ENCODE measurements at places on chromosomes 5 and 9.

DNA sequence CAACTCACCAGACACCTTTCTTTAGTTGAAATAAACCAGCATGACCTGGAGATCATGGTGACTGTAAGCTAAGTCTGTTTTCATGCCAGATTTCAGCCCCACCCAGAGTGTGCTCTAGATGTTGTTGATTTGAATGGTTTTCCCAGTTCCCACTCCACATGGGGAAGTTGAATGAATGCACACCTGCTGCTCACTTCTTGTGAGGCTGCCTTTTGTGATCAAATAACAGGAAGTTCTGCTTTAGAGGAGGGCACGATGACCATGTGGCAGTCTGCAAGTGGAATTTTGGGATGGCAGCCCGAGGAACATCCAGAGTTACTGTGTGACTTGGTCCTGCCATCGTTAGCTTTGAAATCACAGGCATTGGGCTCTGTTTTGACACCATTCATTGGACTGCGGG, 18.7 kb downstream of the SLC46A2 start:
- no peak for DNase-seq

GRCh38 chr5:75152860-75153259, 83.8 kb downstream of the ANKRD31 start:
- no peak for DNase-seq

GRCh38 chr9:87097238-87097637, 149.9 kb upstream of the GAS1 start:
- DNase-seq, result no peak

DNA sequence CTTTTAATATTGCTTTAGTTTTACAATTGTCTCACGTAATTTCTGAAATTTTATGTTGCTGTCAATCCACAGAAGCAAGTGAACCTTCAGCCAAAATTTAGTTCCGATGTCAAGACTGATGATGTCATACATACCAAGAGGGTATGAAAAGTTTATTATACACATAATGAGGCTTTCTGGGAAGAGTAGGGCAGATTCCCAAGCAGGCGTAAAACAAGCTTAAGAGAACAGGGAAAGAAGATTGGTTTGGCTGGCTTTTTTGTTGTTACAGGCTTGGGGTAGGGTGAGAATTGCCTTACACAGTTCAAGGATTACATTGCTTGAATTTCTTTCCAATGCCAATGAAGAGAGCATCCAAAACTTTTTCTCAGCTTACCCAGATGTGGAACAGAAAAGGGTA, 1962.9 kb upstream of the CDH6 start:
- no peak for DNase-seq

- no peak for DNase-seq
These were observed 10.5 kb downstream of the POC5 start for GRCh38 chr5:75706775-75707174.

DNA sequence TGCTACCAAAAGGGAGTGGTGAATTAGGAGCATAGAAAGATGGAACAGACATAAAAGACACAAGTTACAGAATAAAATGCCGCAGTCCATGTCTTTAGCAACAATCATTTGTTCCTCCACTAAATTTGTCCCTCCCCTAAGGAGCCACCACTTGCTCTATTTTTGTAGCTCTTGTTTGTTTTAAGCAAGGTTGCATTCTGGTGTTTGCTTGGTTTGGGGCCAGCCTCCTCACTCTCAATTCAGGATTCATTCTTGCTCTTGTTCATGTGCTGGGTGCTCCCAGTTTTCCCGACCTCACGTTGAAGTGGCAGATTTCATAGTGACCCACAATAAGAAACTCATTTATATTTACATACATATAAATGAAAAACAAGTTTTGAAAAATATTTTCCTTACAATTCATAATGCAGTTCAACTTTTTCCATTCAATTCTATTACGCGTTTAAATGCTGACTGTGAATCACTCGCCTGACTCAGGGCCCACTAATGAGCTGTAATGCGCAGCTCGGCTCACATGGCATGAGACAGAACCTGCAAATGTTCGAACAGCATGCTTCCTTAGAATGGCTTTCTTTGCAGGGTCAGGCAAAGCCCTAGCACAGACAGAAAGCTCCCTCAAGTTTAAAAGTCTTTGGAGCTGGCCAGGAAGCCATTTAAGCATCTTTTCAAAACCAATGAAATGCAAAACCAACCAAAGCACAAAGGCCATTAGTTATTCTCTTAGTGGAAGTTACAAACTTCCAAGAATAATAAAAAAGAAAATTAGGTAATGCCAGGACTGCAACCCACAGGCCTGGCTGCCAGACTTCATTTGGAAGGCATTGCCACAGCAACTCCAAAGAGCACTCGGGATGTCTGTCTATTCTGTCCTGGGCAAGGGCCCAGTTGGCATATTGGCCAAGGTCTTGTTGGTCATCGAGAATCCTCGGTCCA, 41.7 kb downstream of the RETREG1 start:
- peak; percentile 50 for DNase-seq

DNA sequence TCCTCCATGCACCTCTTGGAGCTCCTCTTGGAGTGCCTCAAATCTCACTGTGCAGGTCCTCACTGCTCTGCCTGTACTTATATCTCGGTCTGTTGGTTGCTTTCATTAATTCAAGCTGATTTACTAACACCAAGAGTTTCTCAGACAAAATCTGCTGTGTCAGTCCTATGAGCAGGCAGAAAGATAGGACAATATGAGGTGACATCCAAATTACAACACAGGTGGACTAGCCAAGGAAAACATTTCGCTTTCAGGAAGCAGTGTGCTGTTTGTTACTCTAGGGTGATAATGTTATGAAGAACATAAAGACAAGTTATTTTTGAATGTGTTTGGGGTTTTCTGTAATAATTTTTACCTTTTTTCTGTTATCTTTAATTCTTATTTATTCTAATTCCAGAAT, 264.1 kb upstream of the ANKH start:
- DNase-seq, result no peak

DNA sequence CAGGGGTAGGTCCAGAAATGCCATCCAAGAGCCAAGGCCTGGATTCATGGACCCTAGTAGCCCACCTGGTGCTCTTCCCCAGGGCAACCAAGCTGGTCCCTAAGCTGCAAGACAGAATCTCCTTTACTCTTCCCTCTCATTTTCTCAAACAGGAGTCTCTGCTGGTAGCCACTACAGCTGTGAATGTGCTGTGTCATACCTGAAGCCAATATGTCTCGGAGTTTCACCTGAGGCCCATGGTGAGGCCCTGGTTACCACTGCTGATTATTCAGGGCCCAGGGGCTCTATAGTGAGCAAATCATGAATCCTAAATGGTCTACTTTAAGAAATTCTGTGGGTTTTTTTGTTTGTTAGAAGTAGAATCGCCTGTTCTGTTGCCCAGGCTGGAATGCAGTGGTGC, 15.9 kb downstream of the CDK7 start:
- no peak for DNase-seq

DNA sequence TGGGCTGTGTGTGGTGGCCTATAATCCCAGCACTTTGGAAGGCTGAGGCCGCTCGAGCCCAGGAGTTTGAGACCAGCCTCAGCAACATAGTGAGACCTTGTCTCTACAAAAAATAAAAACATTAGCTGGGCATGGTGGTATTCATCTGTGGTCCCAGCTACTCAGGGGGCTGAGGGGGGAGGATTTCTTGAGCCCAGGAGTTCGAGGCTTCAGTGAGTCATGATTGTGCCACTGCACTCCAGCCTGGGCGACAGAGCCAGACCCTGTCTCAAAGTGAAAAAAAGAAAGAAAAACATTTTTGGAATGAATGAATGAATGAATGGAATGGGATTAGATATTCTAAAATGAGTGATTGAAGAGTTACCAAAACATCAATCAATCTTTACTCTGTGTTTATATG, 85.8 kb downstream of the FGF1 start:
- no peak for DNase-seq

DNA sequence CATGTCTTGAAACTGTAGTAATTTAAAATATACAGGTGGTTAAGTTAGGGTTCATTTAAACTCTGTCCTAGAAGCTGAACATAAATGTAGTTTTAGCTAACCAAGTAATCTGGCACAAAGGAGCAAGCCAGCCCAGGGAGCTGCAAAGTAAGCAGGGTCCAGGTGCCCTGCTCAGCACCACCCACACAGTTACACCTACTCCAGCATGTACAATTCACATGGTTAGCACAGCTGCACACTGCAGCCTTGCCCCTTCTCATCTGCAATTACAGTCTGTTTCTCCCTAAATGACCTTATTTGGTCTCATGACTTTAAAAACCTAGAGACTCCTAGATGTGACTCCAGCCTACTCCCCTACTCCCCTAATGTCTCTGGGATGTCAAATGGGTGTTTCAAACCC, 128.4 kb downstream of the EPB41L4A start:
- DNase-seq, result no peak

GRCh38 chr9:133597316-133597957, 11.8 kb downstream of the FAM163B start:
- no peak for DNase-seq

DNA sequence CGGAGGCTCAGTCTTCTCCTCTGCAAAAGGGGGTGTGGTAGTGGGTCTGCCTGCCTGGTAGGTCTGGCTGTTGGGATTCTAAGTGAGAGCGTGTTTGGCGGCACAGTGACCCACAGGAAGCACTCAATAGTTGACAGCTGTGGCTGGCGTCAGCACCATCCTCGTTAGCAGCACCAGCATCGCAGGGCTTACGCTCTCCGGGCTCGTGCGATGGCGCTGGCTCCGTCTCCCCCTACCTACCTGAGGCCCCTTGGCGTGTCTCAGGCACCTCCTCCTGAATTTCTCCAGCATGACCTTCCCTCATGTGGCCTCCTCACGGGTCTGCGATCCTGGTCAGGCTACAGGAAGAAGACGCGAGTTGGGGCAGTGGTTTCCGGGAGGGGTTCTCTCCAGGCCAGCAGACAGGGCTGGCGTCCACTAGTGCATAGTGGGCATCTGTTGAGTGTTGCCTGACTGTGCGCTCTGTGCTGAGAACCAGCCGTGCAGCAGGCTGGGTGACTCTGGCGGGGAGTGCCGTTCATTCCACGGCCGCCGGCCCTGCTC, 66.9 kb downstream of the HMCN2 start:
- DNase-seq, result peak; percentile 46

DNA sequence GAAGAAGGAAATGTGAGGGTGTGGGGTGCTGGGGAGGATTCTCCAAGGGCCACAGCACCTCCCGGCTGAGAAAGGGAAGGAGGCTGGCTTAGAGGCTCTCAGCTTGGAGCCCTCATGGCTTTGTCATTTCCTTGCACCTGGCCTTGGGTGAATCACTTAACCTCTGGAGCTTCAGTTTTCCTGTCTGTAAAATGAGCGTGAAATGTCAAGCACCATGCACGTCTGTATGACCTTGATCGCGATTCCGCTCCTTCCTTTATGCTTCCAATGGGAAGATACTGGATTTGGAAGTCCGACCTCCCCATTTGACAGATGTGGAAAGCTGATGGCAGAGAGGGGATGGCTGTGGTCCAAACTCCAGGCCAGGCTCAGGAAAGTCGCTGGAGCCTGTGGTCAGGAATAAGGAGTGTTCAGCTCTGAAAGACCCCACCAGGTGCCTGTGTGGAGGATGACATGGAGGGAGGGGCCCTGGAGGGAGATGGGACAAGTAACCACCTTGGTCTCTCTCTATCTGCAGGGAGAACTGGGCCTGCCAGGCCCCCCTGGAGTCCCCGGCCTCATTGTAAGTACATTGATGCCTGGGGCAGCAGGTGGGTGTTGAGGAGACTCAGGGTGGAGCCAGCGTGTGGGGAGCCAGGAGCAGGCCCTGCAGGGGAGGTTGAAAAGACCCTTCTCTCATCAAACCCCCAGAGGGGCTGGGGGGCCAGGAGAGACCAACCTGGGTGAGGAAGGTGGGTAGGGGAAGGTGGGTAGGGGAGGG, 66.5 kb downstream of the COL27A1 start:
- no peak for DNase-seq
